ENCODE measurements at places on chromosomes 1 and 21.

DNA sequence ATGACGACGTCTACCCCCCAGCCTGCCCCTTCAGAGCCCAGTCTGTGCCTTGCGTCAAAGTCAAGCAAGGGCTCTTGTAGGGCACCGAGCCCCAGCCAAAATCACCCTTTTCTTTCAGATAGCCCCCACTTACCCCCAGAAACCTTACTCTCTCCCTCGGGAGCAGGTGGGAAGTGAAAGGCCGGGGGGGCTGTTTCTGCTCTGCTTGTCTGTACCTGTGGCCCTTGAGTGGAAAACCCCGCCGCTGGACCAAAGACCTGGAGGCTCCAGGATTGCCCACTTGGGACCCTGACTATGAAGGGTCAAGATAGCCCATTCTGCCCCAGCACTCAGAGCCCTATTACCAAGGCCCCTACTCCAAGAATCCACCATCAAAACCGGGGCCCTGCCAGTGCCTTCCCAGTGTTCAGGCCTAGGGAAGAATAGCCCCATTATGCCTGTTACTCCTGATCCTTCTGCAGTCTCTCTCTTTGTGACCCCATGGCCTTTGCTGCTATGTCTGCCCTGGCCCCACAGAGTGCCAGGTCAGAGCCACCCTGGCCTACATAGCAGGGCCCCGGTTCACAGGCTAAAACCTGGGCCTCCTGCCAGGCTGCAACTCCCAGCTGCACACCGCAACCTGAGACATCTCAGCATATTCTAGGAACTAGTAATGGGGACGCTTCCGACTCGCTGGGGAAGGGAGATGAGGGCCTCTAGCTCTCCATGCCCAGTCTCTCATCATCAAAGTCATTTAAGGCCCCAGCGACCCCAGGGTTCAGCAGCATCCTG, 22.2 kb upstream of the HPDL start:
- DNase-seq = peak; percentile 70

GRCh38 chr1:89581859-89582258, 51.1 kb upstream of the LRRC8C start:
- no peak for DNase-seq

GRCh38 chr1:27285274-27285660, 36.7 kb upstream of the TMEM222 start:
- DNase-seq = no peak

DNA sequence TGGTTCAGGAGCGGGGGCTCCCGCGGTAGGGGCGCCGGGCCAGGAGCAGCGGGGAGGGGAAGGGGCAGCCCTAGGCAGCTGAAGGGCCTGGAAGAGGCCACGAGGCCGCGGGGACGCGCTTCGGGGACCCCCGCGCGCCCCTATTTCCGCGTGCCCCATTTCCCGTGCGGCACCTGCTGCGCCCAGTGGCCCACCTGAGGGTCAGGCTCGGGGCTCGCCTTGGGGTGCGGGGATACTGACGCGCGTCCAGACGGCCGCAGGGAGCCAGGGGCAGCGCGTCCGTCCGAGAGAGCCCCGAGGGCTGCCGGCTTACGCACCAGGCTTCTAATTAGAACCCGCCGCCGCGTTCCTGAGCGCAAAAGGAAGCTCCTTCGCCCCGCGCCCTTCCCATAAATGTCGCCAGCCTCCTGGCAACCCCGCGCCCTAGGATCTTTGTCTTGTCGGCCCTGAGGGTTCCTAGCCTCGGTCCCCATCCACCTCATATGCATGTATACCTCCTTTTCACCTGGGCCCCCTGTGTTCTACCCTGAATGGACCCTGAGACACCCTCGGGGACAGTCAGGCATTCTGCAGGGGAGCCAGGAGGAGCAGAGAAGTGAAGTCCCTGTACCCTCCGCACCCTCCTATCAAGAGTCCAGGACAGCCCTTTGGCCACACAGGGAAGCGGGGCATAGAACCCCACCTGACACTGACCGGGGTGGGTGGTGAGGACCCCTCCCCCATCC, 1.8 kb downstream of the WNT3A start:
- DNase-seq = no peak

DNA sequence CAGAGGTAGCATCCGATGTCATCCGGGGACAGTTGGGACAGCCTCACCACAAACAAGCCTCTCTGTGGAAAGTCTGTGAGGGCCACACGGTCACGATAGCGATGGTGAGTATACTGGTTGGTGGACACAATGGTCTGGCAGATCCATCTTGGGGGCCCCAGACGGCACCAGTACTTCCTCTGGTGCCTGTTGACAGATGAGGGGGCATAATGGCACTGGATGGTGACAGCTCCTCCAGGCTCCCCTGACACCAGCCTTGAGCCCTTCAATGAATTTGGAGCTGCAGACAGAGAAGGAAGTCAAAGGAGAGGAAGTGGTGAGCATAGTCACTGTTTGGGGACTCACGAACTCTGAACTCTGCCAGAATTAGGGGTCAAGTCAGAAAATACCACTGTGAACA, 8.0 kb downstream of the FCAMR start:
- no peak for DNase-seq

- DNase-seq = no peak
Measured at GRCh38 chr1:1199961-1200875, 6.2 kb downstream of the TNFRSF18 start.

GRCh38 chr1:234879147-234880080, 249.2 kb downstream of the TOMM20 start:
- peak; percentile 35 for DNase-seq

- no peak for DNase-seq
Measured at GRCh38 chr1:33438364-33439160, 7.7 kb upstream of the PHC2 start.

DNA sequence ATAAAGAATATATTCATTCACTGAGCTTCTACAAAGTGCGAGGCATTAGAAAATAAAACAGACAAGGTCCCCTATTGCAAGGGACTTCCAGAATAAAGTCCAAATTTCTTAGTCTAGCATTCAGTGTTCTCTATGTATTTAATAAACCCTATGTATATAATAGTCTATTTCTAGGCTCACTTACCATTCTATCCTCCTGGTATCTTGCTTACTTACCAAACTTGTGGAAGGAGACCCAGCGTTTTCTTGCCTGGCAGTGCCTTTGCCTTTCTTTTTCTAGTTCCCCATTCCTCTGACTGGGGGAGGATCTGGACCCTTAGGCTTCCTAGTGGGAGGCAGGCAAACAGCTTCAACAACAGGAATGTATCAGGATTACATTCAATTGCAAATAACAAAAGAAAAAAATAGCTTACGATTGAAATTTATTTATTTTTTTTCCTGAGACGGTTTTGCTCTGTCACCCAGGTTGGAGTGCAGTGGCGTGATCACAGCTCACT, 690 bp upstream of the RNF19B start:
- DNase-seq = no peak

GRCh38 chr1:171654942-171655745, 2.7 kb upstream of the MYOC start:
- DNase-seq = peak; percentile 81

GRCh38 chr1:161985301-161985822, 38.3 kb downstream of the OLFML2B start:
- no peak for DNase-seq

DNA sequence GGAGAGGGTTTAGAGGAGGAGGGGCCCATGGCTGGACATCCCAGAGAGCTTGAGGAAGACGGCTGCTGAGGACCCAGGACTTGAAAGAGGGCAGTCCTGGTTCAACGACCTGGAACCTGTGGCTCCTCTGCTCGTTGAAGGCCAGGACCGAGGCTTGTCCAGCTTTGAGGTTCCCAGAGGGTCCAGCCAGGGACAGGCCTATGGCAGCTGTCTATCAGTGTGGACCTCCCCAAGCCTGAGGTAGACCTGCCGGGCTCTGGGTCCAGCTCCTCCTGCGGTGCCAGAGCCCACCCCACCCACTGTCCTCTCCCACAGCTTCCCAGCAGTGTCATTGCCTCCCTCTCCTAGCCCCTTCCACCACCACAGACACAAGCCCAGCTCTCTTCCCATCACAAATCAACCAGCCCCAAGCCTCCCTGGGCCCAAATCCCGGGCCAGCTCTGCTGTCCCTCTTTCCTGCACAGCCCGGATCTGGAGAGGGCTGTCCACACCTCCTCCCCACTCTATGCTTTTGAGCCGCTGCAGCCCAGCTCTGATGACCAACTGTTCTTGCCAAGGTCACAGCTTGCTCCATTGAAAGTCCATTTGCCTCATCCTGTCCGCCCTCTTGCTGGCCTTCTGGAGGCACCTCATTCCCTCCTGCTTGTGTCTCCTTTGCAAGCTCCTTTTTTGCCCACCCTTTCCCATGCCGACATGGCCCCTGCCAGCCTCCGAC, 48.7 kb upstream of the EDN2 start:
- no peak for DNase-seq

GRCh38 chr1:189216886-189217285, 1260.8 kb downstream of the BRINP3 start:
- no peak for DNase-seq
